ENCODE measurements at places on chromosomes 5 and 9.

GRCh38 chr9:107603281-107603680, 113.7 kb upstream of the KLF4 start:
- no peak for DNase-seq

DNA sequence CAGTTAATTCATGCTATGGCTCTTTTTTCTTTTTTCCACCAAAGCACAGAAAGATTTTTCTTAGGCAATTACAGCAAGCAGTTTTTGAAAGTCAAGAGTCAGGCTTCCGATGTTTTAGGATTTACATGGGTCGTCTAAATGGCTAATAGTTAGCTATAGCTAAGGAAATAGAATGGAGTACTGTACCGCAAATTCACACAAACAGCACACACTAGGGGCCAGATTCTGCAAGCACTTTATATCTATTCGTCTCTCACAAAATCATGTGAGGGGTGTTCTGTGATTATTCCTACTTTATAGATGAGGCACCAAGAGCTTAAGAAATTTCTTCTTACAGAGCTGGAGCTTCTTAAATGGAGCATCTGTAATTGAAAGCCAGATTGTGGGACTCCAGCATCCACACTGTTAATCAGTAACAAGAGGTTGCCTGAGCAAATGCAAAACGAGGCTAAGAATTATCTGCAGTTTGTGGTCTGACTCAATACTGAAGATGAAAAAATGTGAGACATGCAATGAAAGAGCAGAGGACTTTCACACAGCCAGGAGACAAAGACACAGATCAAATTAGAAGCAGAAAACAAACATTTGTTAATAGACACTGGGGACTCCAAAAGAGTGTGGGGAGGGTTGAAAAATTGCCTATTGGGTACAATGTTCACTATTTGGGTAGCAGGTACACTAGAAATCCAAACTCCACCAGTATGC, 62.7 kb upstream of the CTXN3 start:
- no peak for DNase-seq

DNA sequence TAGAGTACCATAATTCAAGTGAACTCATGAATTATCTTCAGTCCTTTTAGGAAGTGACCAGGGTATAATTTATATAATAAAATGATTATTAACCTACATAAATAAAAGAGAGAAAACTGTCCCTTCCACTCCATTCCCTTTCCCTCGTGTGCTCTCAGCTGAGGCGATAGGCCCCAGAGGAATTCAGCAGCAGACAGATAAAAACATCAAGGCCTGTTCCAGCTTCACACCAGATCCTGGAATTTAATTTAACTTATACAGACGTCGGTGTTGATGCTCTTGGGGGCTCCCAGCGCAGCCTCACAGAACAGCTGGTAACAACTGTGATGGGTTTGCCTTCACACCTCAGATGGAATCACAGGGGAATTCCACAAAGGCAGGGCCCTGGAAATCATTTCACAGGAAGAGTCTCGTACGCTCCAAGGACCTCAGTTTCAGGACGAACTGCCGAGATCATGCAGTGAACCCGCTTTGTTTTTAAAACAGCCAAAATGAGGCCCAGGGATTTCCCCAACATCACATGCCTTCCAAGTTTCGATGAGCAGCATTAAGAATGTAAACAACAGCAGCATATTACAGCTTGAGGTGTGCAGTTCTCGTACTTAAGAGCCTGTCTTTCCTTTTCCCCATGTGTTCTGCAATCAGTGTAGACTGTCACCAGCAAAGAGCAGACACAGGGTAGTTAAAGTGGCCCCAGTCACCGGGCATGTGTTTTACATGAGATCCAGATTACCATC, 73.6 kb upstream of the ALDH1B1 start:
- DNase-seq: no peak

DNA sequence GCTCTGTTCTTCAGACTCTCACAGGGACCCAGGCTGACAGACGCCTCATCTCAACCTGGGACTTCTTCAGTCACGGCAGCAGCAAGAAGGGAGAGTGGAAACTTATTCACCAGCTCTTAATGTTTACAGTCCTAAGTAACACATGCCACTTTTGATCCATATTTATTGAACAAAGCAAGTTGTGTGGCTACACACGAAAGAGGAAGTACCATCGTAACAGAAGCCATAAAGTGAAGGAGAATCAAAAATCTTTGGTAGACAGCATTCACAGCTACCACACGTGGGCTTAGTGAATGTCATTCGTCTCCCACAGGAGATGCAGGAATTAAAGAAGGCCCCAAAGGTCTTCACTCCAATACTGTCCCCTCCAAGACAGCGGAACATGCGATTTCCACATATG, 582.6 kb downstream of the CETN3 start:
- DNase-seq: no peak

GRCh38 chr5:154214371-154215106, 24.0 kb downstream of the GALNT10 start:
- DNase-seq: no peak

GRCh38 chr5:66410122-66410521, 186.1 kb upstream of the MAST4 start:
- no peak for DNase-seq

DNA sequence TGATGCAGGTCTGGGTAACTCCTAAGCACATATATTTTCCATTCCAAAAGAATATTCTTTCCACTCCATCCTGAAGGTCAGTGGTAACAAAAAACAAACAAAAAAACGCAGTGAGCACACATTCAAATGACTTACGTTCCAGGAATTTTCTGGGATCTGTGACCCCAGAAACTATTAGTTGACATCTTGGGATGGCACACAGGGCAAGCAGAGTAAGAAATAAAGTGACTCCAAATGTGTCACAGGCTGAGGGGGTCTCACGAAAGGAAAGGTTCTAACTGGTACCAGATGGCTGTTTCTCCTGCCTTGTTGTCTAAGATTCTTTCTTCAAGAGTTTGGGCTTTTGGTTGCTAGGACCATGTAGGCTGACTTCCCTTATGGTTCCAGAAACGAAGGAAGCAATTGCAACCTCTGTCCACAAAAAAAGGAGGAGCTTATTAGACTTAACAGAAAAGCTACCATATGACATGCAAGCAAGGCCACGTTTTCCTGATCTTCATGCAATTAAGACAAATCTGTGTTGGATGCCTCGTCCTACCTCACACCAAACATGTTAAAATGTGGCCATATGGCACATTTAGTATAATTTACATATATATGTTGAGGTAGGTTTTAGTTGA, 32.7 kb downstream of the PTGS1 start:
- DNase-seq: no peak

DNA sequence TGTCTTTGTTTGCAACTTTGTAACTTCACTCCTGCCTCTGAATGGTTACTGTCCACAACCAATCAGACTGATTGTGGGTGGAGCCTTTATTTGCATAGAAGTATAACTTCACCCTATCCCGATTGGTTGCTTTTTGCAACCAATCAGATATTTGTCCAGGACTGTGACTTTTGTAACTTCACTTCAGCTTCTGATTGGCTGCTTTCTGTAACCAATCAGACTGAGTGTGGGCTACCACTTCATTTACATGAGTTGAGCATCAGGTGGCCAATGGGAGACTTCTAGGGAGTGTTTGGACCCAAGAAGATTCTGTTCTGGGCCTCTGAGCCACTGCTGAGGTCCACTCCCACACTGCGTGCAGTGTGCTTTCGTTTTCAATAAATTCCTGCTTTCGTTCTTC, 1810.7 kb upstream of the CDH6 start:
- no peak for DNase-seq

GRCh38 chr5:81121836-81122630, 111.1 kb upstream of the CKMT2 start:
- DNase-seq: no peak

DNA sequence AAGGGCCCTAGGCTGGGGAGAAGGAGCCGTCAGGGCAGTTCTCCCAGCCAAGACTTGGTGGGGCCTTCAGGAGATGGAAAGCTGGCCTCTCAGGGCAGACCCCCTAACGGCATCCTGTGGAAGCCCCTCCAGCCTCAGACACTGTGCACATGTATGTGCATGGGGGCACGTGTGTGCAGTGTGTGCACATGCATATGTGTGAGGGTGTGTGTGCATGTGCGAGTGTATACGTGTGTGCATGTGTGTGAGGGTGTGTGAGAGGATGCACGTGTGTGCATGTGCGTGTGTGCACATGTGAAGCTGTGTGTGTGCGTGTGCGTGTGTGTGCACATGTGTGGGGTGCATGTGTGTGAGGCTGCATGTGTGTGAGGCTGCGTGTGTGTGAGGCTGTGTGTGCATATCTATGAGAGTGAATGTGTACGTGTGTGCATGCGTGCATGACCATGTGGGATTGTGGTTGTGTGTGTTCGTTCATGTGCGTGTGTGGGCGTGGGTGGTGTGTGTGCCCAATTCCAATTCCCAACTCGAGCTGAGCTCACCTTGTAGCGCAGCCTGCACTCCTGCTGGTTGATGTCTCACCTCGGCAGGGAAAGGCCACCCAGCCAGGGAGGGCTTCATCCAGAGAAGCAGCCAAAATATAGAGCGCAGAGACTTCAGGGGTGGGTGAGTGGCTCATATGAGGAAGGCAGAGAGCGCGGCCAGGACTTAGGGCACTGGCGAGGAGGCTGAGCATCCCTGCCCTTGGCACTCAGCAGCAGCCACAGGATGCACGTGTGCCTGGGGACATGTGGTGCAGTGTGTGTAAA, 142.7 kb upstream of the PPP1R26 start:
- DNase-seq: no peak

DNA sequence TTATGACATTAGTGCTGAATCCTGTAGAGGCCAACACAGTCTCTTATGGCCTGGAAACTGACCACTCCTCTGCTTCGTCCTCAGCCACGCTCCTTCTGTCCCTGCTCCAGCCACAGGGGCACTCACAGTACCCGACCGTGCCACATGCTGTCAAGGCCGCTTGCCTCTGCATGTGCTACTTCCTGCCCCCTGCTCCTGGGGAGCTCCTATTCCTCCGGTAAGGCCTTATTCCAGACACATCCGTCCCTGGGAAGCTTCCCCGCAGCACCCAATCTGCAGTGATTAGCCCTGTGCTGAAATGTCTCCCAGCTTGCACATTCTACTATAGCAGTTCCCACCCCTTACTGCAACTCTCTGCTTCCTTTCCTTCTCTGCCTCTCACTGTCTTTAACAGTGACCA, 187.5 kb downstream of the CRB2 start:
- DNase-seq: no peak

- DNase-seq: no peak
These were observed 446.7 kb upstream of the GRAMD2B start for GRCh38 chr5:125976421-125977000.

DNA sequence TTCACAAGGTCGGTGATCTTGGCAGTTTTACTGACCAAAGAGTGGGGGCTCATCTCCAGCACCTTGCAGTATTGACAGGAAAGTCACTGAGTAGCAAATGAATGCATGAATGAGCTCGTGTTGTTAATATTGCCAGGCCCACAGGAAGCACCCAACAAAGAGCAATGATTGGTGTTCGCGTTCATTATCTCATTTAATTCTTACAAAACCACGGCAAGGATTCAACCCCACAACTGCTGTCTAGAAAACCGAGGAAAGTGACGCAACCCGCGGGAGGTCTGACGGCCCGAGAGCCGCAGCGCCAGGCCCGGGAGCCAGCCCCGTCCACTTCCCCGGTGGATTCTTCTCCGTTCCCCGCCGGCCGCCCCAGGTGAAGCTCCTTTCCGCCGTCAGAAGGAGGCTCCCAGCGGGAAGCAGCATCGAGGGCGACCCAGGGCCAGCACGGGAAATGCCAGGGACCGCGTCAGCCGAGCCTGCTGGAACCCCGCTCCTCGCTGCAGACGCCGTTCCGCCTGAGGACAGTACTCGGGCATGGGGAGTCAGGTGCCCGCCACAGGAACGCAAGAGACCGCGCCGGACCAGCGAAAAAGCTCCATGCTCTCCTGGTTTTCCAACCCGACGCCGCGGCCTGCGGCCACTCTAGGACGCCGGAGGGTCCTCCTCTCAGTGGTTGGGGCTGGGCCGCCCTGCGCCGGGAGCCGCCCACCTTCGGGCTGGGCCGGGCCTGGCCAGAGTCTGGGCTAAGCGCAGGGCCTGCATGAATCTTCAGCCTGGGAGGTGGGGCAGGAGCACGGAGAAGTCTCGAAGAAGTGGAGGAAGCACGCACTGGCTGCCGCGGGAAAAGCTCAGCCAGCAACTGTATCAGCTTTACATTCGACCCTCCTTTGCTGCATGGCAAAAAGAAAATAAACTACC, 19.8 kb upstream of the FER start:
- DNase-seq: no peak

DNA sequence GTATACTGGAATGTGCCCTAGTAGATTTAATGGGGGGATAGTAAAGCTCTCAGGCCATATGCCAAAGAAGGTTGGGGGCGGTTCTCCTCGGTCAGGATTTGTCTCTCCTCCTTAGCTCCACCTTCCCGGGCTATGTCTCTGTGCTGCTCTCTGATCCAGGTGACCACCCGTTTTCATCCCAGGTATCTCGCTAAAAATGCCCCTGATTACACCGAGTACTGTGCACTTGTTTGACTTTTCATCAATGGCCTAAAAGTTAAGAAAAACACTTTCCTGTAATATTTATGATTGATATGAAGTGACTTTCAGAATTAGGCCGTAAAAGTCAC, 724 bp downstream of the NDUFS6 start:
- no peak for DNase-seq

DNA sequence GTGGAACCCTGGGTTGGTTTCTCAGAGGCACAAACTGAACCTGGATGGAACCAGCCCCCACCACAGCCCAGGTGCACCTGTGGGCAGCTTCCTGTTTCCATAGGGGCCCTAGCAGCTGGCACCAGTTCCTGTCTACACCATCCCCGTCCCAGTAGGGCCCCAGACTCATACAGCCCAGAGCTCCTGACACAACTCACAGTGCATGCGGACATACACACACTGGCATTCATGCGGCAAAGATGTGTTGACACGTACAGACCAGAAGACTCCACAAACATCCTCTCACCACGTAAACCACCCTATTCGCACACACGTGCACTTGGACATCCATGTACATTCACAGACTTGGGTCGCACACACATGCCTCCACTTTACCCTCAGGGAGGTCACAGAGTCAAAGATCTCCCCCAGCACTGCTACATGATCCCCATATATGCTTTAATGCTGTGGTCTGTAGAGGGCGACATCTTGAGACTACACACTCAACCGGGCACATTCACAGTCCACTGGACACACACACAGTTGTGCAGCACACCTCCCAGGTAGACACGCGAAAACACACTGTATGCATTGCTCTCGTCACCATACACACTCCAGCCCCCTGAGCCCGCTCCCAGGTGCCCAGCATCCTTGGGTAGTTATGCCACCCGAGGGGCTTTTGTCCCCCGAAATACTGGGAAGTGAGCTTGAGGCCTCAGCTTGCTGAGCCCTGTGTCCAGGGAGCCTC, 22.4 kb downstream of the CXXC5 start:
- DNase-seq: no peak

DNA sequence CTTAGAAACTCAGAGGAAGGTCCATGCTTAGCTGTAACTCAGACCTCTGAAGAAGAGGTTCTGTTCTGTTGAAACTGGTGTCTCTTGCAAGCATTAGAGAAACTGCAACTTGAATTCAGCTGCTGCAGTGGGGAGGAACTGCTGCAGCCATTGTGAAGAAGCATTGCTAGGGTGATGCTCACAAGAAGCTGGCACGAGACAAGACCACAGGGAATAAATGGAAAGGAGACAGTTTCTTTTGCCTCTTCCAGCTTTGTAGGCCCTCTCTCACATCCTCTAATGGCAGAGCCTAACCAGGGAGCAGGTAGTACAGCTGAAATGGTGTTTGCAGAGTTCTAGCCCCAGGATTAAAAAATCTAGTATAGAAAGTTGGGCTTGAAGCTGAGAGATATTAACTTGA, 148.0 kb upstream of the DMAC1 start:
- no peak for DNase-seq

- no peak for DNase-seq
These were observed 132.4 kb downstream of the DAB2IP start for GRCh38 chr9:121783521-121784507.

GRCh38 chr9:101652601-101653175, 57.9 kb upstream of the PPP3R2 start:
- DNase-seq: no peak

- no peak for DNase-seq
These were observed 61.7 kb downstream of the FBXL17 start for GRCh38 chr5:108320231-108320630.
